ENCODE measurements at places on chromosomes 6 and 20.

DNA sequence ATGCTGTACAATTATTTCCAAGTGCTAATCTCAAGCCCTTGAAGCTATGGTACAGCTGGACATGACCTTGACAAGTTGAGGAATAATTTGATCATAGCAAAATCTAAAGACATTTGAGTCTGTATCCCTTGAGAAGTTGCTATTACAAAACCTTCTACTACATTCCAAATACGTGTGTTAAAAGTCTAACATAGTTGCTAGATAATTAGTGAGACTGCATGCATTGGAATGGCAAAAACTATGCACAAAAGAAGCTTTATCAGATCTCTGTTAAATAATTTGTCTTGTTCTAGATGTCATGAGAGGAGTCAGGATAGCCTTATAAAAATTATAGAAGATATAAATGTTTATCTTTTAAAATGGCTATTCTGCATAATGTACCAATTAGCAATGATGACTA is 127.8 kb downstream of the GJA1 start:
- DNase-seq = no peak

GRCh38 chr6:115947966-115948541 is 112.6 kb downstream of the FRK start:
- DNase-seq = no peak

DNA sequence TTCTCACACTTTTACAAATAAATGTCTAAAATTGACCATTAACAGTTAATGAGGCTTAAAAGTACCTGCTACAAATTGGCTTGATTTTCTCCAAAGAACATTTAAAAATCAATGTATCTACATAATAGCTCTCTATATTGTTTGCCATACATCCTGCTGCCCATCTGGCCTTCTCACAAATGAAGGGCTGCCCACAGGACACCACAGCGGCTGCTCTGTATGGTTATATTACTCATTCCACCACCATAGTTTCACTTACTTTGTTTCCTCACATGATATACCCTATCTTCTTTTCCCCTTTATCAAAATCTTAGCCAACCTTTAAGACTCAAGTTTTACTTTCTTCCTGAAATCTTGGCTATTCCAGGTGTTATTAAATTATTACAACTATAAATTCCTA is 407.7 kb upstream of the HTR1E start:
- no peak for DNase-seq

DNA sequence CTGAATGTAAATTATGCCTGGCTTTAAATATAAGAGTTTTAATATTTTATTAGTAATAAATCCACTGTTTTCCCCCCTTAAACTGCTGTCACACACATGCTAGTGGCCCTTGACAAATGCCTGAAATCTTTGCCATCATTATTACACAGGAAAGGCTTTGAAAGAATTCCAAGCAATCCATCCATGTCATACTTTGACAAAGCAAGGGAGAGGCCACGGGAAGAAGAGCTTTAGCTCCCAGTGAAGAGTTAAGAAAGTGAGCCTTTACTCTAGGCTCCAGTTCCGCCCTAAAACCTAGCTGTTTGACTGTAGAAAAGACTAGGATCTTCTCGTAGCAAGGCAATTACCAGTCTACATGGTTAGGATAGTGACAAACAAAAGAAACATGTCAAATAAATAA is 147.9 kb downstream of the GMDS start:
- no peak for DNase-seq

DNA sequence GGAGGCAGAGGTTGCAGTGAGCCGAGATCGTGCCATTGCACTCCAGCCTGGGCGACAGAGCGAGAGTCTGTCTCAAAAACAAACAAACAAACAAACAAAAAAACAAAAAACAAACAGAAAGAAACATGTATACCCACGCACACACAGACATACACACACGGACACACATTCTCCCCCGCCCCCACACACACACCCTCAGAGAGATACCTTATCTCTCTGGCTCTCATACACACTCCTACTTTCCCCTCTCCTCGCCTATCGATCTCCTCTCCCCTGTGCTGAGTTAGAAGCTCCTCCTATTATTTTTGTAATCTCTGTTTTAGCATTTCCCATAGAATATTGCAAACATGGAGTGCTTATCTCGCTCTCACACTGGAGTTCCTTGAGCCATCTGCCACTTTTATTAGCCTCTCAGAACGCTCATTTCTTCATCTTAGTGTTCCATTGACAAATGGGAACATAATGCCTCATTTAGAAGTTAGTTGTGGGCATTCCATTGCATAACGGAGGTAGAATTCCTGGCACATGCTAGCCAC is 144.2 kb upstream of the CITED2 start:
- DNase-seq = no peak

DNA sequence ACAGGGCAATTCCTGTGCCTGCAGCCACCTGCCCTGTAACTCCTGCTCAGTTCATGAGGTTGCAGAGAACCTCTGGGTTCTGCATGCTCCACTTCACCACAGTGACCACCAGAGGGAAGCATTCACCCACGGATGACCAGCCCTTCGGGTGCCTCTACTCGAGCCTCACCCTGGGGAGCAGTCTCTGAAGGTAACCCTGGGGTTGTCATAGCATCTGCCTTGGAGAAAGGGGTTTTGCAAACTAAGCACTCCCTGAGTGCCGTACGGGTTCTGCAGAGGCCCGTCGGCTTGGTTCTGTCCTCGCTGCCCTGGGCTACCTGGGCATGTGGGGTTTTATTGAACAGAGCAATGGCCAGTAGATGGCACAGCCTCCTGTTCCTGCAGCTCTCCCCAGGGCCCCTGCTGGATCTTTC is 10.2 kb upstream of the CST5 start:
- DNase-seq = peak; percentile 56

- no peak for DNase-seq
Measured at GRCh38 chr6:137363805-137364138, 130.4 kb downstream of the OLIG3 start.

GRCh38 chr6:114061741-114062140 is 90.8 kb upstream of the HDAC2 start:
- DNase-seq = no peak
